Activated CD4-positive, alpha-beta T cell treated with anti-CD3 and anti-CD28 coated beads, Interleukin-2, amount 10 ng/mL, durations not matched to agents 7 days and 5 days (primary cell): ENCODE measurements at places on chromosomes 13 and 19. TPM values are rescaled to one million over a fixed set of nuclear protein-coding genes. Genes with fewer than 3 reads are reported as not detected.
A peak's percentile ranks its signal among the peaks of the same experiment; 100 is the strongest.

SMIM44 gene
- not detected for total RNA-seq

GRCh38 chr19:42208612-42209011, 8.9 kb downstream of the DEDD2 start:
- no peak for DNase-seq
- no peaks in the 10 kb centered on the region for H3K27me3 ChIP-seq
- H3K4me3 ChIP-seq = no peak overlapping the region
- H3K4me1 ChIP-seq = peaks cover 60% of the 10 kb centered on the region
- H3K27ac ChIP-seq = peak overlapping the region; percentile 31

DNA sequence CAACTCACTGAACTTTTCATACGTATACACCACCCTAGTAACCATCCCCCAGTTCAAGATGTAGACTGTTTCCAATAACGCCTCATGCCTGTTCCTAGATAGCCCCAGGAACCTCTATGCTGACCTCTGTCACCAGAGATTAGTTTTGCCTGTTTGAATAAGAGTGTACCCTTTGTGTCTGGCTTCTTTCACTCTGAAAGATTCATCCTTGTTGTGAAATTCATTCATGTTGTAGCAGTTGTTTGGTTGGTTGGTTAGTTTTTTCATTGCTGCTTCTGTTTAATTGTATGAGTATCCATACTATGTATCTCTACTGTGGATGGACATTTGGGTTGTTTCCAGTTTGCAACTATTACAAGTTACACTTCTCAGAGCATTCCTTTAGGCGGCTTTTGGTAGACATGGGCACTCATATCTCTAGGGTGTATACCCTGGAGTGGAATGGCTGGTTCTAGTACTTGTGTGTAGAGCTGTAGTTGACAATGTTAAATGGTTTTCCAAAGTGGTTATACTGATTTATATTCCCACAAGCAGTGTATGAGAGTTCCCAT, 1.6 kb downstream of the RNASEH2B start:
- H3K4me1 ChIP-seq = peaks cover 60% of the 10 kb centered on the region
- DNase-seq = no peak
- peak overlapping the region; percentile 93 for H3K4me3 ChIP-seq
- no peaks in the 10 kb centered on the region for H3K27me3 ChIP-seq
- H3K36me3 ChIP-seq = peaks cover 23% of the 10 kb centered on the region

TSKS gene
- 5.4 TPM for total RNA-seq

DNA sequence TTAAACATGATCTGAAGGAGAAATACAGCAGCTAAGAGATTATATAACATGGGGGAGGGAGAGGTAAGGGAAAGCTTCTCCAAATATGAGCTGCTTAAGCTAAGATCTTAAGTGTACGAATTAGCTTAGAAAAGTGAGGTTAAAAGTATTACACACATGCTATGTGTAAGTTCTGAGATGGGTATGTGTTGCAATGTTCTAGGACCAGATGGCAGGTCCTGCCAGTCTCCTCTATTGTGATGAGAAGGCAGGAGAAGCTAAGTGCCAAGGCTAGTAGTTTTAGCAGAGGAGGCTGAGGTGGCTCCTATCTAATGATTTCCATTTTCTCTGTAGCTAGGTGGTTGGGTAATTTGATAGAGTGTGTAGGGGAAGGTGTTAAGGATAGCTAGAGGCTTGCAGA, 57.6 kb downstream of the MICU2 start:
- no peak overlapping the region for H3K4me3 ChIP-seq
- DNase-seq = no peak
- H3K27me3 ChIP-seq = no peaks in the 10 kb centered on the region
- H3K4me1 ChIP-seq = peaks cover 4% of the 10 kb centered on the region
- H3K27ac ChIP-seq = no peak overlapping the region
